ENCODE measurements at places on chromosomes 1 and 21.

GRCh38 chr1:21955058-21955457 is 17.9 kb upstream of the HSPG2 start:
- no peak for DNase-seq

DNA sequence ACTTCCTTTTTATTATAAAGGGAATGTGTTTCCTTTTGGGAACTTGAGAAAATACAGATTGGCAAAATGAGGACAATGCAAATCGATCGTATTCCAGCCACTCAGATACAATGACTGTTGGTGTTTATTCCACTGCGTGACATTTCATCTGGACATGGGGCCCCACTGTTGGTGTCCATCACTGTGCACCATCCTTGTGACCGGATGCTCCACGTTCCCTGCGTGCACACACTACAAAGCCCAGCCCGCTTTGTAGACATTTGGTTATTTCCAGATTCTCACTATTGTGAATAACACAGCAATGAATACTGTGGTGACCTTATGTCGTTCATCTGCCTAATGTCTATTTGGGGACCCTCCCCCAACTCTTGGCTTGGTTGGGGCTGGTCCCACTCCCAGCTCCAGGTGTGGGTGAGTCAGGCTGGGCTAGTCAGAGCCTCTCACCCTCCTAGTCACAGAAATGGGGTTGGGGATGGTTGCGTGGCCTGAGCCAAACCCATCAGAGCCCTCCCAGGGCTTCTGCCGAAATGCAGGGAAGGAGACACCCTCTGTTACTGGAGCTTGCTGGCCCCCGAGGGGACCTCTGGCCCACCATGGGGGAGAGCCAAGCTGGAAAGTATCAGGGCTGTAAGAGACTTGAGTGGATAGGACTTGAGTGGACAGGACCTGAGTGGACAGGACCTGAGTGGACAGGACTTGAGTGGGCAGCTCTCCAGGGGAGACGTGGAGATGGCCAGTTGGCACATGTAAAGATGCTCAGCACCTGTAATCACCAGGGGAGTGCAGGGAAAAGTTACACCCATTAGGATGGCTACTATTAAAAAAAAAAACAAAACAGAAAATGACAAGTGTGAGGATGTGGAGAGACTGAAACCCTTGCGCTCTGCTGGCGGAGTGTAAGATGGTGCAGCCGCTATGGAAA is 57.1 kb upstream of the ADARB1 start:
- DNase-seq, result no peak

DNA sequence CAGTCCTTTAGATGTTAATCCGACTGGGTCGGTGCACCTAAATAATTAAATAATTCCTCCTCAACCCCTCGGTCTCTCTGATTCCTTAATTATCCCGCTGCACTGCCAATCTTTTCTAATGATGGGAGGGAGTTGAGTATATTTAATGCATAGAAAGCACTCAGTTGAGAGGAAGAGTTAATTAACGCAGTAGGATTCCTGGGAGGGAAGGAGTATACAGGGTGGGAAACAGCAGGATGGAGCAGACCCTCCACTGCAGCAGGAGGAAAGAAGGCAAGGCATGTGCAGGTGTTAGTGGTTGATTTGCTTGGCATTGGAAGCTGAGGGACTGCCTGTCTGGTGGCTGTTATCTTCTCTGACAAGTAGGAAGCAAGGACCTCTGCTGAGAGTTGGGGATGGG is 9.9 kb upstream of the REN start:
- DNase-seq, result no peak

- no peak for DNase-seq
These were observed 50.0 kb downstream of the KIAA0319L start for GRCh38 chr1:35506960-35507912.

GRCh38 chr1:47226121-47226838 is 5.7 kb downstream of the TAL1 start:
- no peak for DNase-seq

DNA sequence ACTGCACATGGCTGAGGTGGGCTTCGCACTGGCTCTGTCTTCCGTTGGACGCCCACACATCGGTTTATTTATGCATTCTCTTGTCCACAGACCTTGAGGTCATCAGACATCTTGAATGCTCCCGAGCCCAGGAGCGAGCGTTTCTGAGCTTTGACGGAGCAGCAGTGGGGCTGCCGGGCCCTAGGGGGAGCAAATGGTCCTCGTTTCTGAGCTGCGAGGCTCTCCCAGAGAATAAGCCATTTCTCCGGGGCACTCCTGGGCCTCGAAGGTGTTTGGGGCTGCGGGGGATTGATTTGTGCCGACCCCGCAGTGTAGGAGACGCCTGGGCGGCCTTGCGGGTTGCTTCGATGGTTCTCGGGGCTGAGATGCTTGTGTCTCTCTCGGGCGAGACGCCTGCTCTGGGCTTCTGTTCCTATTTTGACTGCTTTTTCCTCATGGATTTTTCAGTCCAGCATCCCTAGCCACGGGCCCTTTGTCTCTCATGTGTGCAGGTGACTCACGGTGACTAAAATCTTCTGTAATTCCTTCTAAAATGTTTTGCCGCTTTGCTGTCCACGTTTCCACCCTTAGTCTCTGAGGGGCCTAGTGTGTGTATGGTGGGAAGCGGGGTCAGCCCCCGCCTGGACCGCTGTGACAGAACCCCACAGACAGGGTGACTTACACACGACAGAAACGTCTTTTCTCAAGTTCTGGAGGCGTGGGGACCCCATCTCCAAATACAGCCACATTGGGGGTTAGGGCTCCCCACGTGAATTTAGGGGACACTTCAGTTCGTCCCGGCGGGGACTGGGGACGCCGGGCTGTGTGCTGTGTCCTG is 62.1 kb downstream of the FAAP20 start:
- DNase-seq, result no peak

DNA sequence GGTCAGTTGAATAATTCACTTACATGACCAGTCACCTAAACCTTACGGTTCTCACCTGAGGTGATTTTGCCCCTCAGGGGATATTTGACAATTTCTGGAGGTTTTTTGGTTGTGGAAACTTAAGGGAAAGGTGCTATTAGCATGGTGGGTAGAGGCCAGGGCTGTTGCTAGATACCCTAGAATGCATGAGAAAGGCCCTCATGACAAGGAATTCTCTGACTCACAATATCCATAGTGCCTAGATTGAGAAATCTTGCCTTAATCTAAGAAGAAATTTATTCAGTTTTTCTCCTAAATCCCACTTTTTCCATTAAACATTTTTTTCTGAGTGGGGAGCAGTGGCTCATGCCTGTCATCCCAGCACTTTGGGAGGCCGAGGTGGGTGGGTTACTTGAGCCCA is 119.7 kb downstream of the TGFB2 start:
- DNase-seq, result no peak

DNA sequence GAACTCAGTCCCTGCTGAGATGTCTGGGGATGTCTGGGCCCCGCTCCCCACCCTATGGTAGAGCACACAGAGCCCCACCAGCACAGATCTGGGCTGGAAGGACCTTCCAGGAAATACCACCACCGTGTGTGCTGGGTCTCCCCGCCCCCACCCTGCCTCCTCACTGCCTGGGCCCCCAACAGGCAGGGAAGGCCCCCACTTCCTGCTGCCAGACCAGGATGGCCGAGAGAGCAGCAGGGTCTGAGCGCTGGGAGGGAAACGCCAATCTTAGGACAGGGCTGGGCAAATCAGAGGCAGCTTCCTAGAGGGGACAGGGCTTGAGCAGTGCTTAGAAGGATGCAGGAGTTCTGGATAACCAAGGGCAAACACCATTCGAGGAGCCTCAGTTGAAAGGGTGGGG is 11.9 kb downstream of the ADGRB2 start:
- DNase-seq, result no peak

GRCh38 chr1:91427741-91428140 is 23.1 kb upstream of the HFM1 start:
- DNase-seq, result no peak

GRCh38 chr1:77468257-77468948 is 186.6 kb downstream of the AK5 start:
- no peak for DNase-seq

- DNase-seq, result no peak
These were observed 1742.1 kb downstream of the BRINP3 start for GRCh38 chr1:188735567-188735966.

- DNase-seq, result no peak
These were observed 57.4 kb downstream of the ARID4B start for GRCh38 chr1:235270625-235271024.

DNA sequence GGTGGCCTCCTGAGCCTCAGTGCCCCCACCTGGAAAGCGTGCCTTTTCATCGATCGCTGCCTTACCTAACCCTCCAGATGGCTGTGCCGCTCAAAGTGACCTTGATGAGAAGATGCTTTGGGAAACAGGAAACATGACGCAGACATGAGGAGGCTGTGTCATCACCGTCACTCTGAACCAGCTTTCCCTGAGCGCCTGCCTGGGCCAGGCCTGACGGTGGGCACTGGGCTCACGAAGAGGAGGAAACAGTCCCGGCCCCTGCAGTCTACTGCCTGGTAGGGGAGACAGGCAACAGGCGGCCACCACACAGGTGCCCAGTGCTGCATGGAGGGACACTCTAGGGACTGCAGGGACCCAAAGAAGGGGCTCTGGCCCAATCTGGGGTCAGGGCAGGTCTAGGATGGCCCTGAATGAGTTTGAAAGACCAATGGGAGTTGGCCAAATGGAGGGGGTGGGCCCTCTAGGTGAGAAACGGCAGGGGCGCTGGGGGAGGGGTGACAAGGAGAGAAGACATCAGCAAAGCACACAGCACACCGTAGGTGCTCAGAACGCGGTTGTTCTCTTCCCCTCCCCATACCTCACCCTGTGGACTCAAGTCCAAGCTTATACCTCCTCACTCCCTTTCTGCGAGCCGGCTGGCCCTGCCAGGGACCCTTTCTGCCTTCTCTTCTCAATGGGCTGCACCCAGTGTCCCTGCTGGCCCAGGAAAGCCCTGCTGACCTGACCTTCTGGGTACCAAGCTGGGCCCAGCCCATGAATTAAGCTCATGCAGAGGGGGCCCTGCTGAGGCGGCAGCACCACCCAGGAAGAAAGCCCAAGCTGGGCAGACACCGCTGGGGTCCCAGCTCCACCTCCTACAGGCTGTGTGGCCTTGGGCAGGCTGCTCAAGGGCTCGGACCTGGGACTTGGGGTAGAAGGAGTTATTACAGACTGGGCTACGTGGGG is 44.9 kb downstream of the GLIS1 start:
- DNase-seq, result no peak

DNA sequence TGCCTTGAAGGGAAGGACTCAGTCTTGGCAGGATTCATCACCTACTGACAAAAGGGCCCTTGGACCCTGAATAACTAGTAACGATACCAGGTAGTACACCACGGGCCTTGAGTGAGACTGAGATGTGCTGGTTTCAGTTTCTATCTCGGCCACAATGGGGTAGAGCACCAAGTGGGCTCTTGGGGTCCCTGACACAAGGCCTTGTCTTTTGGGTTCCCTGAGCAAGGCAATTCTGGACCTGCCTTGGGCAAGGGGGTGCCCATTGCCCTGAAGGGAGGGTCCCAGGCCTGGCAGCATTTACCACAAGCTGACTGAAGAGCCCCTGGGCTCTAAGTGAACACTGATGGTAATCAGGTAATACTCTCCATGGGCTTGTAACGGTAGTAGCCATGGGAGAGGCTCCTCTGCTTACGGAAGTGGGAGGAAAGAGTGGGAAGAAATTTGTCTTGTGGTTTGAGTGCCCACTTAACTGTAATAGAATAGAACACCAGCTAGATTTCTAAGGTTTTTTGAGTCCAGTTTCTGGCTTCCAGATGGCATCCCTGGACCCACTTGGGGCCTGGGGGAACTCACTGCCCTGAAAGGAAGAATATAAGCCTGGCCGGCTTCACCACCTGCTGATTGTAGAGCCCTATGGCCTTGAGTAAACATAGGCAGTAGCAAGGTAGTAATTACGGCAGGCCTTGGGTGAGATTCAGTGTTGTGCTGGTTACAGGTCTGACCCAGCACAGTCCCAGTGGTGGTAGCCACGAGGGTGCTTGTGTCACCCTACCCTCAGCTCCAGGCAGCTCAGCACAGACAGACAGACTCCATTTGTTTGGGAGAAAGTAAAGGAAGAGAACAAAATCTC is 58.5 kb downstream of the WDR4 start:
- no peak for DNase-seq

GRCh38 chr1:100834777-100835660 is 59.6 kb downstream of the EXTL2 start:
- no peak for DNase-seq

- no peak for DNase-seq
These were observed 3.8 kb upstream of the B3GALT2 start for GRCh38 chr1:193190096-193190744.

GRCh38 chr21:46093668-46094400 is 4.1 kb upstream of the COL6A2 start:
- no peak for DNase-seq

- no peak for DNase-seq
These were observed 176.3 kb downstream of the PTPRU start for GRCh38 chr1:29412591-29412990.

DNA sequence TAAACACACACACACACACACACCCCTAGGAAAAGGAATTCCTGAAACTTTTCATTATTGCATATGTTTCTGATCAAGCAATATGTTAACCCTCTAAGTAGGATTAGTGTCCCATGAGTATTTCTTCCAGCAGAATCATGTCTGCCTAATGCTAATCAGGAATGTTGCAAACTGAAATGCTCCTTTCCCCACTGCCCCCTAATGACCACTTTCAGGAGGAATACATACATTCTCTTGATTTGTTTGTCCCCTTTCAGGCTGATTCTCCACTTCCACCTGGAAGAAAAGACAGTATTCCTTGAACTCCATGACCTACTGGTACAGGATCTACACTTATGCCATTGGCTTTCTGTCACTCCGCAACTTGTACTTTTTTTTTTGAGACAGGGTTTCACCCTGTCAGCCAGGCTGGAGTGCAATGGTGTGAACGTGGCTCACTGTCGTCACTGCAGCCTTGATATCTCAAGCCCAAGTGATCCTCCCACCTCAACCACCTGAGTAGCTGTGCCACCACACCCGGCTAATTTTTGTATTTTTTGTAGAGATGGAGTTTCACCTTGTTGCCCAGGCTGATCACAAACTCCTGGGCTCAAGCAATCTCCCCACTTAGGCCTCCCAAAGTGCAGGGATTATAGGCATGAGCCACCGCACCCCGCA is 56.7 kb downstream of the LRIG2 start:
- no peak for DNase-seq

- no peak for DNase-seq
These were observed 871.0 kb upstream of the ADAMTS5 start for GRCh38 chr21:27837936-27838335.

- DNase-seq, result no peak
These were observed 78.8 kb downstream of the MRPL39 start for GRCh38 chr21:25528515-25528914.

- DNase-seq, result no peak
These were observed 64.6 kb upstream of the DIP2A start for GRCh38 chr21:46393941-46394594.

DNA sequence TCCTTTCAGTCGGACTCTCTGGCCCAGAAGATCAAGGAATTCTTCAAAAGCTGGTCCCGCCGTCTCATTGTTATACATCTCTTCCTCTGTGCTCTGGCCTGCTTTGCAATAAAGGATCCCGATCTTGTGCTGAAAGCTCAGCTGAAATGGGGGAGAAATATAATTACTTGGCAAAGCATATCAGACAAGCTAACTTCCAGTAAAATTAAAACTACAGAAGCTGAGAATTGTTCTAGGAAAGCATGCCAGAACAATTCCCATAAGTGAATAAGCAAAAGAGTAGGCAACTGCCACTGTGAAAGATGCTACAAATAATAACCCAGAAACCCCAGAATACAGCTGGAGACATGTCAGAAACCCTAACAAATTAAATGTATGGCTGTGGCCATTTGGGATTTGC is 146.1 kb downstream of the SIPA1L2 start:
- DNase-seq, result no peak

- no peak for DNase-seq
These were observed 252.1 kb downstream of the PRDM2 start for GRCh38 chr1:13951793-13952751.

- no peak for DNase-seq
These were observed 96.5 kb downstream of the NEK7 start for GRCh38 chr1:198253259-198253658.
